ENCODE measurements at places on chromosomes 16 and 17.

GRCh38 chr16:35711435-35711834, 2252.0 kb downstream of the TP53TG3F start:
- DNase-seq = no peak

GRCh38 chr17:51423421-51424160, 163.2 kb downstream of the UTP18 start:
- no peak for DNase-seq

- DNase-seq = peak; percentile 18
Measured at GRCh38 chr17:4142107-4142900, 526 bp downstream of the ZZEF1 start.

- DNase-seq = no peak
Measured at GRCh38 chr17:15039366-15039765, 225.8 kb downstream of the PMP22 start.

- no peak for DNase-seq
Measured at GRCh38 chr17:77786740-77787505, 171.6 kb upstream of the TNRC6C start.

GRCh38 chr16:81179219-81179618, 59.3 kb upstream of the BCO1 start:
- DNase-seq = no peak

DNA sequence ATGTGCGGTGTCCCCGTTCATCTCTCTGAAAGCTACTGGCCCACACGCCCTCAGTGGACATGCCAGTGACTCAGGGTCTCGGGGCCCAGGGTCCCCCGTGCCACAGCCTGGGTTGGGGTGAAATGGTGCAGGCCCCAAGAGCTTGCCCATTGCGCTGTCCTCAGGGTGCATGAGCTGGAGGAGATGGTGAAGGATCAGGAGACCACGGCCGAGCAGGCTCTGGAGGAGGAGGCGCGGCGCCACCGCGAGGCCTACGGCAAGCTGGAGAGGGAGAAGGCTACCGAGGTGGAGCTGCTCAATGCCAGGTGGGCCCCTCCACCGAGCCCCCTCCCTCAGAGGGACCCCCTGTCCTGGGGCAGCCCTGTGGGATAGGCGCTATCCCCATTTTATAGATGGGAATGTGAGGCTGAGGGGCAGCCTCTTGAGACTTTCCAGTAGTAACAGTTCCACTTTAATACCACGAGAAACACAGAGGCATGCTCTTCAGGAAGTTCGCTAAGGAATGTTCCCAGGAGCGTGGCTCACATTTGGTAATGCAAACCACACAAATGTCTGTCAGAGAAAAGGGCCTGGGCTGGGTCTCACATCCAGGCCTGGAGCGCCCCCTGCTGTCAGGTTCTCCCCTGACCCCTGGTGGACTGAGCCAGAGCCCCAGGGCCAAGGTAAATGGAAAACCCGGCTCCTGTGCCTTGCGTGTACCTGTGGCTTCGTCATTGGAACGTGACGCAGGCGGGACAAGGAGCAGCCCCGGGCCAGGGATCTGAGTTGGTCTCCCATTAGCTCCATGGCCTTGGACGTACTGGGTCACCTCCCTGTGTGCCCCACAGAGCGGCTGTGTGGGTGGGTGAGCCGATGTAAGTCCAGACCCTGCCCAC, 133.7 kb downstream of the RAB11FIP4 start:
- peak; percentile 95 for DNase-seq

GRCh38 chr16:57178793-57179212, 7.0 kb downstream of the PSME3IP1 start:
- DNase-seq = no peak

GRCh38 chr16:23334950-23335349, 32.8 kb downstream of the SCNN1B start:
- no peak for DNase-seq

GRCh38 chr17:80799538-80800480, 191.8 kb upstream of the CHMP6 start:
- no peak for DNase-seq

DNA sequence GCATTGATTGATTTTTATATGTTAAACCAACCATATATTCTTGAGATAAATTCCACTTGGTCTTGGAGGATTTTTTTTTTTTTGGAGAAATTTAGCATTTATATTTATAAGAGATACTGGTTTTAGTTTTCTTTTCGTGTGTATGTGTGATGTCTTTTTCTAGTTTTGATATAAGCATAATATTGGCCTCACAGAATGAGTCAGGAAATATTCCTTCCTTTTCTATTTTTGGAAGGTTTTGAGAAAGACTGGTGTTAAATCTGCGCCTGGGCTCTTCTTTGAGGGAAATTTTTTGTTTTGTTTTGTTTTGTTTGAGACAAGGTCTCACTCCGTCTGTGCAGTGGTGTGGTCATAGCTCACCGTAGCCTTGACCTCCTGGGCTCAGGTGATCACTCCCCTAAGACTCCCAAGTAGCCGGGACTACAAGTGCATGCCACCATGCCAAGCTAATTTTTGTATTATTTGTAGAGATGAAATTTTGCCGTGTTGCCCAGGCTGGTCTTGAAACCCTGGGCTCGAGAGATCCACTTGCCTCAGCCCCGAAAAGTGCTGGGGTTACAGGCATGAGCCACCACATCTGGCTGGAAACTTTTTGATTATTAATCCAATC, 28.8 kb upstream of the CCL22 start:
- DNase-seq = no peak

DNA sequence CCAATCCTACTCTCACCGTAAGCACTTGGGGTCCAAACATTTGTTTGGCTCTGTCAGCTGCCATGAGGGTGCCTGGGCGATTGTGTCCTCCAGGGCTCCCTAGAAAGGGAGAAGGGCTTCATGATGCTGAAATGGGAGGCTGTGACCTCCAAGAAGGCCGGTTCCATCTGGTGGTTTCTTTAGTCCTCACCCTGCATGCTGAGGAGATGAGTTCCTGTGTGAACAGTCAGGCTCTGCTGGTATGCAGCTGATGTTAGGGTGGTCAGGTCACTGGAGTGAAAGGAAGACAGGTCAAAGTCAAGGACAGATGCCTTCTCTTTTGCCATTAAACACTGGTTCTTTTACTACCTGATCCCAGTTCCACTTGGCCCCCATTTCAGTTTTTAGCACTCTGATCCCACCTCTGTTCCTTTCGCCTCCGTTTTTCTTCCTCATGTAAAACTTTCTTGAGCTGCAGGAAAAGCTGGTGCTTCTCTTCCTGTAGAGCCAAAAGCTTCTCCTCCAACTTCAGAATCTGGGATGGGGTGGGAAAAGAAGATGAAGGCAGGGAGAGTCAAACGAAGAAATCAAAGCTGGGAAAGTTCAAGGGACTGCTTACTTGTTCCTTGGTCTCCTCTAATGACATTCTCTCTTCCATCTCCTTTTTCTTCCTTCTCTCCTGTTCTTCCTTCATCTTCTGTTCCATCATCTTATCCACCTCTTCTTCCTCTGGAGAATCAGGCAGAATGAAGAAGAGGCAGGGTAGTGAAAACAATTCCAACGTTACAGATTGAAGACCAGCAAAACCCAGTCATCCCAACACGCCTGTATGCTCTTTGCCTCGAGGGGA, 1.1 kb downstream of the GPS2 start:
- DNase-seq = no peak

All from stimulated activated CD4-positive, alpha-beta T cell treated with anti-CD3 and anti-CD28 coated beads, Interleukin-4, amount 100 ng/mL, for 4 hours (primary cell).